Hepatocyte (in vitro differentiated cells): ENCODE measurements at places on chromosomes 2 and 18.
A peak's percentile ranks its signal among the peaks of the same experiment; 100 is the strongest.

DNA sequence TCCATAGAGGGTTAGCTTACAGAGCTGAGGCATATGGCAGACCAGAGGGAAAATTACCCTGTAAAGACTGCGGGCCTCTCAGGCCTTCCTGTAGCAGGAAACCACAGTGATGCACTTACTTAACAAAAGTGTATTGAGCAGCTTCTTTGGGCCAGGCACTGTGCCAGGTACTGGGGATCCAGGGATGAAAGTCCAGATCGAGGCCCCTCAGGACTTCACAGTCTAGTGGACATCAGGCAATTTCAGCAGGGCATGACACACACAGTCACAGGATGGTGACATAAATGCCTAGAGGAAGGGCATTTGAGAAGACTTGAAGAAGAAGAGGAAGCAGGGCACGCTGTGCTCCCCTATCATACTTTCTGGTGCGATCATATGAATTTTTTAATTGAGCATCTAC lies 71.7 kb downstream of the MARCO start:
- DNase-seq = no peak

DNA sequence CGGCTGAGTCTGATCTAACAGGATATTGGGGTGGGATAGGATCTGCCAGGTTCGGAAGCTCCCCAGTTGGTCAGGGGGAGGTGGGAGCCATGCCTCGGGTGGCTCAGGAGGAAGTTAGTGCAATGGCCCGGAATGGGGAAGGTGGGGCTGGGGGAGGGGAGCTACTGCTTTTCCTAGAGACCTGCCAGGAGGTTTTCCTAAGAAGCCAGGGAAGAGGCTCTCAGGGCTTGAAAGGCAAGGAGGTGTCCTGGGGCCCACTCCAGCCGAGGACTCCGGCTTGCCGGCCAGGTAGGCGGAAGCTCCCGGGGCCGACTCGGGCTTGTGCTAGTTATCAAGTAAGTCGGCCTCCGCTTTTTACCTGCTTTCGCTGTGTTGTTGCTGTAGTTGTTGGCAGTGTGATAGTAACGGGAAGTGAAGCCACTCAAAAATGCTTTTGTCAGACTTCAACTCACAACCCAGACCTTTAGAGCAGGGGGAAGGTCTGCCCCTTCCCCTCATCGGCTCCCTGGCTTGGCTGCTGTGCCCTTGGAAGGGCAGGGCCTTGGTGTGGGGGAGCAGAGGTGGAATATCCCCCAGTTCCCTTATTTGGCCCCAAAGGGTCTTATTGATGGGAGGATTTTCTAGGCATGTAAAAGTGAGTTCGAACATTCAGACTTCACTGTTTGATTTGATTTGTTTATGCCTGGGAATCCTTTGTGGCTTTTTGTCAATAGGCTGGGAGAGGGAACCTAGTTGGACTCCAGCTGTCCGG lies 5.4 kb downstream of the GDF7 start:
- DNase-seq = no peak

- no peak for DNase-seq
Observed at GRCh38 chr18:48476550-48476917, 62.3 kb upstream of the CTIF start.

GRCh38 chr2:27572439-27572838 lies 10.4 kb upstream of the ZNF512 start:
- no peak for DNase-seq

GRCh38 chr2:5074733-5075132 lies 617.5 kb upstream of the SOX11 start:
- no peak for DNase-seq

GRCh38 chr2:239230318-239231052 lies 170.3 kb downstream of the HDAC4 start:
- DNase-seq = no peak

GRCh38 chr2:158493458-158493857 lies 36.7 kb downstream of the PKP4 start:
- DNase-seq = no peak

GRCh38 chr18:67805261-67805660 lies 288.7 kb upstream of the DSEL start:
- DNase-seq = no peak

GRCh38 chr2:52542297-52542696 lies 1225.3 kb upstream of the CHAC2 start:
- no peak for DNase-seq

- DNase-seq = peak; percentile 83
Observed at GRCh38 chr2:240567872-240568677, at the start of gene RNPEPL1. RNPEPL1 (plus strand) TSS chr2:240568484; CDS start chr2:240568587, 103 bp downstream.

DNA sequence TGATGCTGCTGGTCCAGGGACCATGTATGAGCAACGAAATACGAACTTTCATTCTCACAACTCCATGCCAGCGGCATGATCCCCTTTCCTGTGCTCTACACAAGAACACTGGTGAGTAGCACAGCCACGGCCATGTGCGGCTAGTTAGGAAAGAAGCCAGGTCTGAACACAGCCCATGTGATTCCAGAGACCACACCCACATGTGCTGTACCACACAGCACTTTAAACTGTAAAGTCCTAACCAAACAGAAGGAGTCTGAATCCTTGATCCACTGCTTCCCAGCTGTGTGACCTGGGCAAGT lies 33.0 kb upstream of the ACAA2 start:
- DNase-seq = peak; percentile 47

DNA sequence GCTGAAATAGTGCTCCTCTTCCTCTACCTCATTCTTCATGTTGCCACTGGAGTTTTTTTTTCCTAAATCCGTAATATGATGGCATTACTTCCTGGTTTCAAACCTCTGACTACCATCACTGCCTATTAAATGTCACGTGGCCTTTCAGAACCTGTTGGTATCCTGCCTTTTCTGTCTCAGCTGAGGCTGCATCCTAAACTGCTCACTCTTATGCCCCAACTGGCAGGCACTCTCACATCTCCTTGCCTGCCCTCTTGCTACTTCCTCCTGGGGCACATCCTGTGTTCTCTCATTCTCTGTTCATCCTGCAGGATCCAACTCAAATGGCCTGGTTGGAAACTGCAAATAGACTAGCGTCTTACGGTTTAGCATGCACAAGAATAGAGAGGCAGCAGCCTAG lies 468.1 kb upstream of the FANCL start:
- no peak for DNase-seq

GRCh38 chr18:77708826-77709506 lies 459.3 kb downstream of the GALR1 start:
- DNase-seq = no peak

DNA sequence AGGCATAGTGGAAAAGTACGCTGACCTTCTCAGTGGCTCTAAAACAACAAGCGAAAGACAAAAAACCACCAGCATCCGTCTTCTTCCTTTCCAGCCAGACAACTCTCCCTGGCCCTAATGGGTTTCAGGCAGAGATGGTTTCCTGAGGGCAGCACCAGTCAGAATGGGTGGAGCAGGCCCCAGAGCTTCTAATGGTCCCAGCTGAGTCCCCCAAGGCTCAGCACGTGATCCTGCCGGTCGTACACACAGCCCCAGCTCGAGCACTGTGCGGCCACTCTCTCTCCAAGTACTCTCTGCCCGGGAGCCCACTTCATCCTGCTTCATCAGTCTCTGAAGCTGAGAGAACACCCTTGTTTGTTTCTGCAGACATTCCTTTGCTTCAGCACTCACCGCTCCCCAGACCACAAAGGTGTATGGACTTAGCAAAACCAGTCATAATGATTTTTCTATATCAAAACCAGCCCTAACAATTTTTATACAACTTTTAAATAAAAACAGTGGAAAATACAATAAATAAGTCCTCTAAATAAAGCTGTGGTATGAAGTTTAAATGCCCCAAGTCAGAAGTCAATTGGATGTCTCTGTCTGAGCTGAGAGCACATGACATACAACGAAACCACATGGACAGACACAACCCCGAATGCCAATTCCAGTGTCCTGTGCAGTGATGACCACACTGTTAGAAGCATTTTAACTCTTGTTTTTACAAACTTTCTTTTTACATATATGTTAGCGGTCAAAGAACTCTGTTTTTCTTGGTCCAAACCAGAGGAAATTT lies 63.9 kb downstream of the PARD6G start:
- DNase-seq = no peak

GRCh38 chr2:190069936-190070696 lies 7.6 kb upstream of the MSTN start:
- DNase-seq = peak; percentile 76

DNA sequence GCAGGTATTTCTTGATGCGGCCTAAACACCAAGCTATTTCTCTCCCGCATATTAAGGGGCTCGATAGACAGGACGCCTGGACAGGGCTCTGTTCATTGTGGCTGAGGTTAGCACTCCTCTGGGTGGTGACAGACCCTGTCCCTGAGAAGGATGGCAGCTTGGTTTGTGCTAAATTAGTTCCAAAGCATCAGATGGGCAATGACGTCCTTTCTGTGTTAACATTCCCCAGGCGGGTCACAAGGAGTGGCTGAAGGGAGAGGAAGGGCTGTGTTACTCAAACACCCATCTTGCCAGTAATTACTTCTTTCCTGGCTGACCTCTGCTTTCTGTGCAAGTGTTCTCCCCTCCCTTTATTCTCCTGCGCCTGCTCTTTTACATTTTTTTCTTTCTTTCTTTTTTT lies 75.0 kb downstream of the TMEM247 start:
- no peak for DNase-seq

- DNase-seq = no peak
Observed at GRCh38 chr18:78645216-78645615, 334.4 kb upstream of the SALL3 start.

- DNase-seq = no peak
Observed at GRCh38 chr18:76928179-76928868, 106.0 kb downstream of the ZNF236 start.

- peak; percentile 74 for DNase-seq
Observed at GRCh38 chr2:74379851-74380789, at the start of gene DCTN1. DCTN1 (minus strand) TSS chr2:74380311; CDS start chr2:74380037, 274 bp downstream.

DNA sequence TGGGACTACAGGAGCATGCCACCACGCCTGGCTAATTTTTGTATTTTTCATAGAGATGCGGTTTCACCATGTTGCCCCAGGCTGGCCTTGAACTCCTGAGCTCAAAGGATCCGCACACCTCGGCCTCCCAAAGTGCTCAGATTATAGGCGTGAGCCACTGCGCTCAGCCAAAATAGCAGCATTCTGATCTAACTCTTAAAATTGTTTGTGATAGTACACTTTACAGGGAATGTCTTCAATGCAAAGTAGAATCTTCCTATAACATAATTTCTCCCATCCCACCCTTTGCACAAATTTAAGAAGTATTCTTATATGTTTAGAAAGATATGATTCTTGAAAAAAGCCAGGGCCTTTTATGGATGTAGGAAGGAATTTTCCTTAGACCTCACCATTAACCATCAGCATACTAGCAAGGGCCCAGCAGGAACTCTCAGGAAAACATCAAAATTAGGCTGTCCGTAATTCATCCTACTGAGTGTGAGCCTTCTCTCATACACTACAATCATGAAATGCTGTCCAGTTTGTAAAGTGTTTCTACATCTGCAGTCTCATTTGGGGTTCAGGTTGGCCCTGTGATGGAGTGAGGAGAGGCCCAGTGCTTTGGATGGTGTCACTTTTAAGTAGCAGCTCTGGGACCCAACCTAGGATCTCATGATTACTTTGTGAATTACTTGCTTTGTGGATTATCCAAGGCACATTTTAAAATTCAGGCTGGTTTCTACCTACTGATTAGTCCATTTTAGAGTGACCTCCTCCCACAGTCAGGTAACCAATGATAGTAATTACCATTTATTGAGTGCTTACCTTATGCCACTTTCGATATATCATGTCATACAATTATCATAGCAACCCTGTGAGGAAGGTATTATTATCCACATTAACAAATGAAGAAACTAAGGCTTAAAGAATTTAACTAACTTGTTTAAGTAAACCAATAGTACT lies 37.5 kb upstream of the DLX1 start:
- no peak for DNase-seq

DNA sequence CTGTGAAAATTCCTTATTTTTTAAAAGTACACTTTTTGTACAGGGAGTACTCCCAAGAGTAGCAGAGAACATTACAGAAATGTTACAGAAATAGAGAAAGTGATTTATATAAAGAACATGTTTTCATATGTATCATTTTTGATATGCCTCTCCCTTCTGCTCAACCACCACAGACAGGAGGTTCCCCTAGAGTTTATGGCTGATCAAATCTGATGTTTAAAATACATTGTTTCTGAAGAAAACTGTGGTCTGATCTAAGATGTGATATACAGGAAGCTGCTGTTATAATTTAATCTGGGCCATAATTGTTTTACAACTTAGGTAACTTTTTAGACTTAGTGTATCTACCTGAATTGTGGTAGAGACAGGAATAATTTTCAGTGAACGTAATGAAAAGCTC lies 37.0 kb downstream of the STAT4 start:
- DNase-seq = no peak

DNA sequence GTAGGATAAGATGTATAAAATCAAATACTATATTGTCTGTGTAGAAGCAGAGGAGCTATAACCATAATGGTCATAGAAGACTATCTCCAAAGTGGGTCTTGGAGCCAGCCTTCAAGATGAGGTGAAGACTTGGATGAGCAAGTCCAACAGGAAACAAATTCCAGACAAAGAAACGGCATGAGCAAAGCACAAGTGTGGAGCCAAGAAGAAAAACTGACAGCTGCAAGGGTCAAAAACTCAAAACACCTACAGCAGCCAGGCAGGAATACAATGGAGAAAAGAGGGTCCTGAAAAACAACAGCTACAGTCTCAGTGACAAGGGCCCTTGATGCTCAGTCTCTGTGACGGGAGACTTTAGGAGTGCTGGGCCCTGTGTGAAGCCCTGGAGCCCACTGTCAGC lies 102.4 kb downstream of the STK39 start:
- no peak for DNase-seq

DNA sequence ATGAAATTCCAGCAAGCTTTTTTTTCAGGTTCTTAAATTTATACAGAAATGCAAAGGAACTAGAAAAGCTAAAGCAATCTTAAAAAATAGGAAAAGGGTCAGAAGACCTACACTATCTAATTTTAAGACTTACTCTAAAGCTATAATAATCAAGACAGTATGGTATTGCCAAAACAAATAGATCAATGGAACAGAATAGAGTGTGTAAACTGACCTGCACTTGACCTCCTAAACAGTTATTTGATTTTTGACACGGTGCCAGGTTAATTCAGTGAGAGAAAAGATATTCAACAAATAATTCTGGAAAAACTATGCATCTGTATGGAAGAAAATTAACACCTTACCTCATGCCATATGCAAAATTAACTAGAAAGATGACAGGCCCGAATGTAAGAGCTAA lies 73.6 kb downstream of the OLA1 start:
- DNase-seq = no peak

GRCh38 chr18:50014606-50015005 lies 180.3 kb downstream of the MYO5B start:
- no peak for DNase-seq

DNA sequence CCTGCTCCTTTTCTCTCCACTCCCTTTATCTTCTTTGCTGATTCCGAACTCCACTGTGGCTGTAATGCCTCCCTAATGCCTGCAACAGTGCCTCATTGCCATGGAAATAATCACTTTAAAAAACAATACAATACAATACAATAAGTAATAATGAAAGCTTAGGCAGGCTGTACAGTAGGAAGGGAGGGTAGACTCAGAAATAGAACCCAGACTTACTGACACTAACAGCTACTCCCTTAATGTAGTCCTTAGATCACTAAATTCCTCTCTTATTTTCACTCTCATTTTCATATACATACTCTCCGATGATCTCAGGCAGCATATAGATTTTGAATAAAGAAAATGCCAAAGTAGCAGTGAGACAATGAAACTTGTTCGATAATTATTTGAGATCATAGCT lies 70.2 kb downstream of the DLGAP1 start:
- DNase-seq = no peak

- DNase-seq = no peak
Observed at GRCh38 chr2:106168657-106169056, 25.4 kb downstream of the UXS1 start.
